CD4-positive, alpha-beta T cell treated with Interleukin-15 for 4 hours (primary cell): ENCODE measurements at places on chromosomes 12 and 14.

DNA sequence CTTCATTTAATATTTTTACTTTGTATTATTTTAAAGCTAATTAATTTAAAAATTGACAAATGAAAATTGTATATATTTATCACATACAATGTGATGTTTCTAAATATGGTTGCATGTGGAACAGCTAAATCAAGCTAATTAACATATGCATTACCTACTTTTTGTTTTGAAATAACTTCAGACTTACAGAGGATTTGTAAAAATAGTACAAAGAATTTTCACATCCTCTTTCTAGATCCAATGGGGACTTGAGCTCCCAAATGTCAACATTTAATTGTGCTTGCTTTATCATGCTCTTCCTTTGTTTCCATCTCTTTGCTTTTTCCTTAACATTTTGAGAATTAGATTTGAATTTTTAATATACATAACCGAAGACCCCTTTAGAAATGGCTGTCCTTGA lies 6.6 kb downstream of the DCD start:
- no peak for DNase-seq

- DNase-seq = no peak
Observed at GRCh38 chr14:70192915-70193314, 4.2 kb upstream of the SLC8A3 start.

DNA sequence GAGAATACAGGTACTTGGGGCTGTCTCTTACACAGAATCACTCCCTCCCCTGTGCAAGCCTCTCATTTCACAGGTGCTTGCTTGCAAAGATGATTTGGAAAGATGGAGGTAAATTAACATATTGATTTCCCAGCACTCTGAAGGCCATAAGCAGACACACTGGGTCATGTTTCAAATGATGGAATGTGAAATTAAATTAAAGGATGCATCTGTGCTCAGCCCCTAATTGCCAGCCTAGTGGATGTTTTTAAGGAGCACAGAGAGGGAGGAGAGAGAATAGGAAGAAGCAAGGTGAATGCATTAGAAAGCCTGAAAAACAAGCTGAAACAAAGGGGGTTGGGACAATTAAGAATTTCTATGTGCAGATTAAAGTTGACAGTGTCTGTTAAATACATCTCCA lies 96.1 kb upstream of the GRIP1 start:
- no peak for DNase-seq

DNA sequence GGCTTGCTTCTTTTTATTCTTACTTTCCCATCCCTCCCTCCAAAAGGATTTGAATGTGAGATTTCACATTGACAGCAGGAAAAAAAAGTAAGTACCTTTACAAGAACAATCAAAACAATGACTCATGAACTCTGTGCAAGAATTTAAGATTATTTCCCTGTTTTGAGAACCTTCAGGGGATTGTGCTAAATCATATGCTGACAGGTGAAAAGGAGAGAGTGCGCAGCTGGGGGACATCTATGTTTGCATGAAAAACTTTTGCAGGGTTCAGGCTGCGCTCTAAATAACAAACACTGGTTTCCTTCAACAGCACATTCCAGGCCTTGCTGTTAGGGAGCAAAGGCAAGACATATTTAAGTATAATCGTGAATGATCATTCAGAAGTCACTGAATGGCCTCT lies 27.3 kb downstream of the RERG start:
- DNase-seq = no peak
